ENCODE measurements at places on chromosomes 5 and 9.

- no peak for DNase-seq
Measured at GRCh38 chr5:95701074-95701473, 18.3 kb upstream of the SPATA9 start.

- no peak for DNase-seq
Measured at GRCh38 chr5:132086277-132086794, 12.7 kb downstream of the CSF2 start.

GRCh38 chr5:151493665-151494064 lies 46.3 kb downstream of the SLC36A1 start:
- DNase-seq = no peak

DNA sequence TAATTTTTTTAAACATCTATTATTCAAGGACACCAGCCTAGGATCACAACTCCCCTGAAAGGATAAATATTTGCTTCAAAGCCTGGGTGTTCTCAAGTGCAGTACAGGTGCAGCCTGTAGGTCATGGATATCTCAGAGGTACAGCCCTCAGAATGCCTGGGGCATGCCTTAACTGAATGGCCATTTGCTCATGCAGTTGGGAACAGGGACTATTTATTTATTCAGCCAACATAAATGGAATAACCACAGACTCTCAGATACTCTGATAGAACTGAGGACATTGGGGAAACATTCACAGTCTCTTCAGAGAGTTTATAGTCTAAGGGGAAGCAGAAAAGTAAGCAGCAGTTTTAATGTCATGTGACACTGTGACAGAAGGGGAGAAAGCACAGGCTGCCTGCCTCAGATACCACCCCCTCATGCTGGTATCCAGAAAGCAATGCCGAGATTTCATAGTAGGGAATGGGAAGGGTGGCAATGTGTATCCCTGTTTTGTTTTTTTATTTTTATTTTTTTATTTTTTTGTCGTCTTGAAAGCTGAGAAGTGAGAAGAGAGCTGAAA lies 112.6 kb downstream of the MACIR start:
- no peak for DNase-seq

- no peak for DNase-seq
Measured at GRCh38 chr5:58410441-58410840, 49.4 kb downstream of the PLK2 start.

GRCh38 chr5:174307656-174308271 lies 262.3 kb downstream of the NSG2 start:
- no peak for DNase-seq

- no peak for DNase-seq
Measured at GRCh38 chr9:88441301-88442007, 53.2 kb downstream of the SPIN1 start.

DNA sequence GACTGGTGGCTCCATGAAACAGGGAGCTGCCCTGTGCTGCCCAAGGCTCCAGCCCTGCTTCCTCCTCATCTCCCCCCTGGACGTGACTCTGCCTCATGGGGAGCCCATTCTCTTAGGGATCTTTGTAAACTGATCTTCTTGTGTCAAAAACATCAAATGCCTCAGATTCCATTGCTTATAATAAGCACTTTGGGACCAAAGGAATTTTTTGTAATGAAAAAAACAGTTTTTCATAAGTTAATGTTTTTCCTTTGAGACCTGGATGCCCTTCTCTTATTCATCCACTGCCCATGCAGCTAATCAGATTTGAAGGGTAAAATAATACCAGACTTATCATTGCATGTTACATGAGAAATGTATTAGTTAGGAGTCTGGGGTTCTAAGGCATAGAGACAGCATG lies 41.7 kb downstream of the PALM2AKAP2 start:
- DNase-seq = no peak

GRCh38 chr5:134370871-134371833 lies at the start of gene UBE2B:
Gene UBE2B, plus strand, starts transcription at chr5:134371569. Its CDS starts 27 bp downstream, at chr5:134371596.
- peak; percentile 100 for DNase-seq

- DNase-seq = no peak
Measured at GRCh38 chr5:32090026-32090754, 83.9 kb downstream of the GOLPH3 start.

DNA sequence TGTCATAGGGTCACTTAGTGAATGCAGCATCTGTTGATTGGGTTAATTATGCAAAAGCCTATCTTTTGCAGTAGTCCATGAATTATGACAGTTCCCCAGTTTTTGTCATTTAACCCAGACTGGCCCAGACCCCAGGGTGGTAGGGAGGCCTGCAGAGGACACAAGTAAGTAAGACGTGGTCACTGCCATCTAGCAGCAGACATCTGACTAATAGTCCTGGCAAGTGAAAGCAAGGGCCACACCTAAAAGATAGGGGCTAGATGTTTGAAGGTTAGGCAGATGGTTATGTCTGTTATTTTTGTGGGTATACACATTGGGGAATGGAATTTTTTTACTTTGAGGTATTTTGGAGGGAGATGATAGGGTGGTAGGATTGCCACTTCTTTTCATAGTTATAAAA lies 48.0 kb downstream of the RAB14 start:
- DNase-seq = peak; percentile 84

- DNase-seq = no peak
Measured at GRCh38 chr9:113626735-113627495, 163.4 kb downstream of the RGS3 start.

DNA sequence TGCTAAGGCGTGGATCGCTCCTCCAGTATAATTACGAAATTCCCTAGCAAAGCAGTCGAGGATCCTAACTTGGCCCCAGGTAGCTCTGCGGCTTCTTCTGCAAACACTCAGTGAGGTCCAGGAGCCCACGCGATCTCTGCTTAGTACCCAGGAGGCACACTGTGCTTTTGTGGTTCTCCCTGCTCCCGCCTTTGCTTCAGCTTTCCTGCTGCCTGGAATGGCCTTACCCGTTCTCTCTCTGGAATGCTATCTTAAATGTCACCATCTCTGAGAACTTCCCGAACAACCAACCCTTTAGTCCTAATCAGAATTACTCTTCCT lies 639 bp downstream of the INVS start:
- no peak for DNase-seq

DNA sequence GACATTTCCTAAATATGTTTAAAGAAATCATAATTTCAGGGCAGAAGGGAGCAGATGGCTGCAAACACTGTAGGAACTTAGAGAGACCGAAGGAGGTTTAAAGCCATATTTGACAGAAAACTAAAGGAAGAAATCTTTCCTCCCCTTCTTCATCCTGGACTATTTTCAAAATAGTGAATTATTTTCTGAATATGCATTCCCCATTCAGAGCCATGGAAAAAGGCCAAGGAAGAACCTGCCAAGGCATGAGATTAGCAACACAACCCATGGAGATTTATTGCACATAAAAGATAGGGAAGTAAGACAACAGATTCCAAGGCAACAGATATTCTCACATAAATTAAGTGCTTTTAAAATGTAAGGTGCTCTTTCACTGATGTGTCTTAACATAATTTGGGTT lies 233.3 kb upstream of the ADAMTS16 start:
- DNase-seq = no peak

DNA sequence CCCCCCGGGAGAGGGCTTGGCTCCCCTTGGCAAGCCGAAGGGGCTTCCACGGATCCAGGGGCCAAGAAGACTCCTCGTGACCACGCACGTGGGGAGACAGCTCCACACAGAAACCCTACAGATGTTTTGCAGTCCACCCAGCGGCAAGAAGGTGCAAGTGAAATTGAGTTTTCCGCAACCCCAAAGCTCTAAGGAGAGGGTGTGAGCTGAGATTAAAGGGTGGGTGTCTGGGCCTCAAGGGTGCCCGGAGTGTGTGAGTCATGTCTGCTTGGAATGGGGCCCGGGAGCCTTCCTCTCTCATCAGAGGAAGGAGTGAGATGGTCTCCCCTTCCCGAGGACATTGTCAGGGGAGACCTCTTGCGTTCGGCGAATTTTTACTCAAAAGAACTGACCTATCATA lies 79.1 kb downstream of the OLFM1 start:
- DNase-seq = no peak

- peak; percentile 76 for DNase-seq
Measured at GRCh38 chr9:123375469-123376132, 19.6 kb downstream of the CRB2 start.

DNA sequence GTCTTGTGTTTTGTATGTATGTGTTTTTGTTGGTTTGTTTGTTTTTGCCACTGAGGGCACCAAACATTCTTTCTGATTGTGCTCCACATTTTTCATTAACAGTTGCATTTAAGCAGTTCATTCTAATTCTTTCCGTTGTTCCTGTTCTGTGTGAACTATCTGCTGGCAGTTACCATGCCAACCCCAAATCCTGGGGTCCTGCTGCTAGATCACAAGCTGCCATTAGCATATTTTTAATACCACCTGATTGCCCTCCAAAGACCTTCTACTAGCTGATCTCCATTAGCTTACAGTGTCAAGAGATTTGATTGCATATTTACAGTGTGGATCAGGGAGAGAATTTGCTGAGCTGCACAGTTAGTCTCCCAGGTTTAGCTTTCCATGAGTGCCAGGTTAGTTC lies 40.6 kb upstream of the STARD4 start:
- no peak for DNase-seq

DNA sequence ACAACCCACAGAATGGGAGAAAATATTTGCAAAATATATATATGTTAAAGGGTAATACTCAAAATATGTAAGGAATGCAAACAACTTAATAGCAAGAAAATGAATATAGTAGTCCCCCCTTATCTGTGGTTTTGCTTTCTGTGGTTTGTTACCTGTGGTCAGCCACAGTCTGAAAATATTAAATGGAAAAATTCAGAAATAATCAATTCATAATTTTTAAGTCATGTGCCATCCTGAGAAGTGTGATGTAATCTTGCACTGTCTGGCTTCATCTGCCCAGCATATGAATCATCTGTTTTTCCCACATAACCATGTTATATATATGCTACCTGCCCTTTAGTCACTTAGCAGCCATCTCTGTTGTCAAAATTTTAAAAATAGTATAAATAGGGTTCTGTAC lies 11.7 kb downstream of the CER1 start:
- no peak for DNase-seq

GRCh38 chr5:112878760-112879159 lies 17.7 kb downstream of the SRP19 start:
- DNase-seq = peak; percentile 49

GRCh38 chr5:68727931-68728330 lies 365.9 kb upstream of the SLC30A5 start:
- no peak for DNase-seq

GRCh38 chr5:54313311-54314270 lies 3.2 kb upstream of the ARL15 start:
- peak; percentile 67 for DNase-seq

- DNase-seq = no peak
Measured at GRCh38 chr5:89994266-89994665, 415.3 kb downstream of the CETN3 start.

GRCh38 chr5:158170060-158170459 lies 311.1 kb upstream of the CLINT1 start:
- DNase-seq = no peak

GRCh38 chr5:1080432-1080831 lies 31.4 kb downstream of the SLC12A7 start:
- DNase-seq = no peak

DNA sequence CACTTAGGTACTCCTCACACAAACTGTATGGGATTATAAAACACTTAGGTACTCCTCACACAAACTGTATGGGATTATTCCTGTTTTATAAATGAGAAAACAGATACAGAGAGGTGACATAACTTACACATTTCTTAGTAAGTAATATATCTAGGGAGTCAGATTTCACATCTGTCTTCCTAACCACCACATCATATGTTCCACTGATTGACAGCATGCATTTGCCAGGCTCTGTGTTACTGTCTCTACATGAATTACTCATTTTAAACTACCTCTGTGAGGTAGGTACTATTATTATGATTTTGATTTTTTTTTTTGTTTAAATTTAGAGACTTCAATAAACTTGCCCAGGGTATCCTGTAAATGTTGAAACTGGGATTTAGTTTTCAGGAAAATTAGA lies 232.7 kb downstream of the CCDC171 start:
- no peak for DNase-seq

GRCh38 chr5:24732184-24732583 lies 87.4 kb upstream of the CDH10 start:
- no peak for DNase-seq

DNA sequence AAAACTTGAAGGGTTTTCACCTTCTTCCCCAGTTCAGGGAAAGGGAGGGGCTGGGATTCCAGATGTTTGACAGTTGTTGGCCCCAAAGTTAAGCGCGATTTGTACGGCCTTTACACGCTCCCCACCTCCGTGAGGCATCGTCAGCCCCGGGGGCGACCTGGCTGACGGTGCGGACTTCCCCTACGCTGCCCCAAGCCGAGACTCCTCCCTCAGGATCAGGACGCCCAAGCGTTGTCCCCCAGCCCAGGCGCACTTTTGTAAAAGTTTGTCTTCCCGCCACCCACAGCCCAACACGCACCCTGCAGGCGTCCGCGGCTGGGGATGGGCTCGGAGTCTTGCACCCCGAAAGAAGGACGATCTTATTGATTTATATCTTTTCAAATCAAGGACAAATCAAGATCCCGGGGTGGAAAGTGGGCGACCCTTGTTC lies 713 bp downstream of the MOB3B start:
- peak; percentile 50 for DNase-seq

GRCh38 chr5:4374866-4375265 lies 765.3 kb upstream of the ADAMTS16 start:
- no peak for DNase-seq
